ENCODE measurements at places on chromosomes 1 and 21.

DNA sequence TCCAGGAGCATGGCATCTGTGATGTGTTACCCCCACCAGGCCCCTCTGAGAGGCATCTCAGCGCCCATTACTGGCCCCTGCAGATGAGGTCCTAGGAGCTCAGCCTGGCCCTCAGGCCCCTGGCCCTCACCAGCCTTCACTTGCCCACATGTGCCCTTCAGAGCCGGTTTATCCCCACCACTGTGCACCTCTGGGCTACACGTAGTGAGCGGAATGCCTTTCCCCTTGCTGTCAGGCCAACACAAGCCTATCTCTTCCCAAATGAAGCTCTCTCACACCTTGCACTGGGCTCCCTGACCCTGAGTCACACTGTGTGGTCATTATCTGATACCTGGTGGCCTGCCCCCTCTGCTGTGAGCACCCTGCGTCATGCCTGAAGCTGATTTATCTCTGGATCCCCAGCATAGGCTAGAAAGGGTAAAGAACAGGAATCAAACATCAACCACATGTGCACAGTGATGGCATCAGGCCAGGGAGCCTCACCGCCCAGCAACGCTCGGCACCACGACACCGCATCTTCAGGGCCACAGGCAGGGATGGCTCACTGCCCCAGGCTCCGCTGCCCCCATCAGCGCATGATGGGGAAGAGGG is 49.1 kb downstream of the GLIS1 start:
- no peak for DNase-seq

DNA sequence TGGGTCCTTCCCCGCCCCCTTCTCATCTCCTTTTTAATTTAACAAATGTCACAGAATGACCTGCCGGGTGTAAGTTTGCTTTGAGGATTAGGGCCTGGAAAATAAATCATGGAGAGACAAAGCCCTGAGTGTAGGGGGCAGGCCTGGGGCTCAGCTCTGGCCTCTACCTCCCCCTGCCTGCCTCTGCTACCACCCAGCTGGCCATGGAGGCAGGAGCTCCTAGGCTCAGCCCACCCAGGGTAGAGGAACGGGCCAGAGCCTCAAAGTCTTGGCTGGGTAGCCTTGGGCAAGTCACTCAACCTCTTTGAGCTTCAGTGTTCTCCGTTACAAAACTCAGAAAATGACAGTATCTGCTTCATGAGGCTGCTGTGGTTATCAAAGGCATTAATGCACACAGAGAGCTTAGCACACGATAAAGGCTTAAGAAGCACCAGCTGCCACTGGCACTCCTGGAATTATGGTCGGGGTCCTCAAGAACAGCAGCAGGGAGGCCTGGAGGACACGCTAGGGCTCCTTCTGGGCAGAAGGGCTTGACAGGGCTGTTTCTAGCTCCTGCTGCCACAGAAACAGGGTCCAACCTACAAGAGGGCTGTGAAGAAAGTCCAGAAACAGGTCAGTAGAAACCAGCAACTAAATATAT is 39.0 kb downstream of the LRP8 start:
- DNase-seq, result no peak

GRCh38 chr1:225668222-225668621 is 15.3 kb upstream of the ENAH start:
- no peak for DNase-seq

DNA sequence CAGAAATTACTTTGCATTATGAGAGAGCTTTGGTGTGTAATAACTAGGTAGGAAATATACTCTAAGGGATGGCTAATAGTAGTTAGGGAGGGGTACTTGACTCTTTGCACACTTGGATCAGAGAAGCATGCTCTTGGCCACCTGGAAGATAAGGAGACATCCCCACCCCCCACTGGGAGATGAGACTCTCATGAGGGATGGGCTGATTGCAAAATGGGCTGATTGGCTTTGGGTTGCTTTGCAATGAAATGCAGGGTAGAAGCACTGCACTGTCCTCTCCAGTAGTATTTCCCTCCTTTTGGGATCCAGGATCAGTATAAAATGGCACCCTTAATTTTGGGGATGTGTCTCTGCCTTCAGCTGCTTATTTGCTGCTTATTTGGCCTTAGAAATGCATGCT is 71.2 kb upstream of the EPS8L3 start:
- no peak for DNase-seq

DNA sequence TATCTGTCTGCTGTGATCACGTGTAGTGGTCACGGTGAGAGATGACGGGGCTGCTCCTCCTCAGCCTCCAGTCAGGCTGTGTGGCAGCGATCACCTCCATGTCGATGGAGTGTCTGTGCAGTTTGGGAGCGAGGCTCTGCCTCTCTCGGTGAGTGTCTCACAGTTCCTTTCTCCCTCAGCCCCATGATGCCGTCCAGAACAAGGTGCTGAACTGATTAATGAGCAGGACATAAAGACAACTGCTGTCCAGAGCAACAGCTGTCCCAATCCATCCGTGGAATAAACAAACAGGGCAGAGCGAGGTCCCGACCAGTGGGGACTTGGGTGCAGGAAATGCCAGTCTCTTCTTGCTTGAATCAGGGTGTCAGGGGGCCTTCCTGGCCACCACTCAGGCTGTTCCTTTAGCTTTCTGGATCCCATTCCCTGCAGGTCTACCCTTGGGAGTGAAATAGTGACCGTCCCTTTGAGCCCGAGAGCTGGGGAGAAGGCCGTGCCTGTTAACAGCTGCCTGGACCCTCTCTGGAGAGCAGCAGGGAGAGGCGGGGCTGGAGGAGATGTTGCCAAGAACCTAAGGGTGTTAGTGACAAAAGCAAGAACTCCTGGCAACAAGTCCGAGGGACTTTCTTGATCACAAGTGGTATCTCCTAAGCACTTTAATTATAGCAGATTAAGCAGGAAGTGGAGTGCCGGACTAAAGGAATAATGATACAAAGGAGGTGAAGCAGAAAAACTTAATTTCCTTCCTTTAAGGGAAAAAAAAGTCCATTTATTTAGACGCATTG is 443.9 kb downstream of the KIF26B start:
- no peak for DNase-seq

- no peak for DNase-seq
These were observed 6.3 kb downstream of the APOBEC4 start for GRCh38 chr1:183646776-183647175.

DNA sequence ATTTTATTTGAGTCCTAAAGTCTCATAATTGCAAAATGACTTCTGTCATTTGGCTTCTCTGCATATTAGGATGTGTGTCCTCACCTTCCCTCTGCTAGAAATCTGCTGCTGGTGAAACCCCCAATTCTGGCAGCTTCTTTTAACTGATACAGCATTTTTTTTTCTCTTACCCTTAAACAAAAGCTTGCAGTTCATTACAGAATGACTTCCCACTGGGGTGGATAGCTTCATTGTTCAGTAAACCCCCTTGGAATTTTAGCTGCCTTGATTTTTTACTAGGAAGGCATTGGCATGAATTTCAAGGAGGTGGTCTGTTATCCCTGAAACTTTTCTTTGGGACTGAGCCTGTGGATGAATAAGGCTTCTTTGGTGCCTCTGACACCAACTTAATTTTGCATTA is 16.8 kb downstream of the TSEN15 start:
- no peak for DNase-seq

DNA sequence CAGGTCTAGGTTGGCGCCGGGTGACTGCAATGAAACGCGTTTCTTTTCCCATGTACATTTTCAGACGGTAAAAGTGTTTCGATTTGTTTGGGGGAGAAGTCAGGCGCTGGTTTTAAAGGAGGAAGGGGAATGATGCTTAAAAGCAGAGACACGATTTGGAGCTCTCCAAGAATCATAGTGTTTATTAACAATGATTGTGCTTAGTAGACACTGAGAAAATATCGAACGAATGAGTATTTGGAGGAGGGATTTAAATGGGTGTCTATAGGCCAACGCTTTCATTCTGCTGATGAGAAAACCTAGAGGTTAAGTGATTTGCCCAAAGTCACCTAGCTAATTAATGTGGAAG is 36.9 kb upstream of the JAK1 start:
- DNase-seq, result no peak

GRCh38 chr21:40049031-40049930 is 182.0 kb downstream of the PCP4 start:
- peak; percentile 72 for DNase-seq

DNA sequence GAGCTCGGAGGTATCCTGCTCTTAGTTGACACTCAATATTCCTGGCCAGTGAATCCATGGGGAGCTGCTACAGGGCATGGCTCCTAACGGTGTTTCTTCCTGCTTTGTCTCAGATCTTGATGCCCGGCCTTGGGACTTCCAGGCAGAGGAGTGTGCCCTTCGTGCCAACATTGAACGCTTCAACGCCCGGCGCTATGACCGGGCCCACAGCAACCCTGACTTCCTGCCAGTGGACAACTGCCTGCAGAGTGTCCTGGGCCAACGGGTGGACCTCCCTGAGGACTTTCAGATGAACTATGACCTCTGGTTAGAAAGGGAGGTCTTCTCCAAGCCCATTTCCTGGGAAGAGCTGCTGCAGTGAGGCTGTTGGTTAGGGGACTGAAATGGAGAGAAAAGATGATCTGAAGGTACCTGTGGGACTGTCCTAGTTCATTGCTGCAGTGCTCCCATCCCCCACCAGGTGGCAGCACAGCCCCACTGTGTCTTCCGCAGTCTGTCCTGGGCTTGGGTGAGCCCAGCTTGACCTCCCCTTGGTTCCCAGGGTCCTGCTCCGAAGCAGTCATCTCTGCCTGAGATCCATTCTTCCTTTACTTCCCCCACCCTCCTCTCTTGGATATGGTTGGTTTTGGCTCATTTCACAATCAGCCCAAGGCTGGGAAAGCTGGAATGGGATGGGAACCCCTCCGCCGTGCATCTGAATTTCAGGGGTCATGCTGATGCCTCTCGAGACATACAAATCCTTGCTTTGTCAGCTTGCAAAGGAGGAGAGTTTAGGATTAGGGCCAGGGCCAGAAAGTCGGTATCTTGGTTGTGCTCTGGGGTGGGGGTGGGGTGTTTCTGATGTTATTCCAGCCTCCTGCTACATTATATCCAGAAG is 16.7 kb downstream of the ALX3 start:
- DNase-seq, result peak; percentile 32

Measured in NCI-H1436 (cell line).